Forelimb muscle (tissue), 1 donor: ENCODE measurements at places on chromosomes 3 and 15.

GRCh38 chr3:190384309-190384756, 3.6 kb upstream of the CLDN16 start:
- no peak for DNase-seq

- peak; percentile 25 for DNase-seq
These were observed 677.4 kb downstream of the SQOR start for GRCh38 chr15:46312133-46312740.

DNA sequence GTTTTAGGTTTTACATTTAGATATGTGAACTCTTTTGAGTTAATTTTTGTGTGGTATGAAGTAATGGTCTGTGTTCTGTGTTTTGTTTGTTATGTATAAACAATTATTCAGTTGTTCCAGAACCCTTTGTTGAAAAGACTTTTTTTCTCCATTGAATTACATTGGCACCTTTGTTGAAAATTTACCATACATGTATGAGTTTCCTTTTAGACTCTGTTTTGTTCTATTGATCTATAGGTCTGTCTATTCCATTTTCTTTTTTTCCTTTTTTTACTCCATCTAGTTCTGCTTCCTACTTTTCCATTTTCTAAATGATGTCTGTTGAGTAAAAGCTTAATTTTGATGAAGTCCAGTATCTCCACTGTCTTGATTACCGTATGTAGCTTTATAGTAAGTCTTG, 31.4 kb downstream of the ARIH2 start:
- DNase-seq = no peak

DNA sequence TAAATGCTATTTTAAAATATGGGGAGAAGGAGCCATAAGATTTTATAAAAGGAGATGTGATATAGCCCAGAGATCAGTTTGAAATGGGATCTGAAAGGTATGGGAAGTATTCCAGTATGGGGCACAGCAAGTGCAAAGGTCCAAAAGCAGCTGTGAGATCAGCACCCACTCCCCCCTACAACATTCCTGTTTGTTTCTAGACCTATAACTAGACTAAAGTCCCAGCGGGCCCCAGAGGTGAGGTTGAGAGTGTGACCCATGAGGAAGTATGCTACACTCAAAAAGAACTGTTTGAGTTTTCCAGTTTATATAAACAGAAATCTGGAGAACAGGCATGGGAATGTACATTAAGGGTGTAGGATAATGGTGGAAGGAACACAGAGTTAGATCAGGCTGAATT, 152.5 kb downstream of the TBC1D5 start:
- DNase-seq = no peak

DNA sequence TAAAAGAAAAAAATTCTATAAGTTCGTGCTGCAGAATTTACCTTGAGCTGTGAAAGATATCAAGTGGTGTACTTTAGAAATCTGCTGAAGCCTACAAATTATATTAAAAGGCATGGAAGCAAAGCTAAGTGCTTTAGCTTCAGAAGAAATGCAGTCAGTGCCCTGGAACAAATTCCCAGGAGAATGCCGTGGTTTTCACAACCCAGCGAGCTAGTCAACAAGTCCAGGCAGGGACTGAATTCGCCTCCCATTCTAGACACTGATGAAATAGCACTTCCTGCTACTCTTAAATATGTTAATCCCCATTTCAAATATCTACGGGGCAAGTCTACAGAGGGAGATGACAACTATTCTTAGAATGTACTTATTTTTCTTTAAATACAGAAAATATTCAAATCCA, 326.4 kb upstream of the IGF1R start:
- DNase-seq = no peak

DNA sequence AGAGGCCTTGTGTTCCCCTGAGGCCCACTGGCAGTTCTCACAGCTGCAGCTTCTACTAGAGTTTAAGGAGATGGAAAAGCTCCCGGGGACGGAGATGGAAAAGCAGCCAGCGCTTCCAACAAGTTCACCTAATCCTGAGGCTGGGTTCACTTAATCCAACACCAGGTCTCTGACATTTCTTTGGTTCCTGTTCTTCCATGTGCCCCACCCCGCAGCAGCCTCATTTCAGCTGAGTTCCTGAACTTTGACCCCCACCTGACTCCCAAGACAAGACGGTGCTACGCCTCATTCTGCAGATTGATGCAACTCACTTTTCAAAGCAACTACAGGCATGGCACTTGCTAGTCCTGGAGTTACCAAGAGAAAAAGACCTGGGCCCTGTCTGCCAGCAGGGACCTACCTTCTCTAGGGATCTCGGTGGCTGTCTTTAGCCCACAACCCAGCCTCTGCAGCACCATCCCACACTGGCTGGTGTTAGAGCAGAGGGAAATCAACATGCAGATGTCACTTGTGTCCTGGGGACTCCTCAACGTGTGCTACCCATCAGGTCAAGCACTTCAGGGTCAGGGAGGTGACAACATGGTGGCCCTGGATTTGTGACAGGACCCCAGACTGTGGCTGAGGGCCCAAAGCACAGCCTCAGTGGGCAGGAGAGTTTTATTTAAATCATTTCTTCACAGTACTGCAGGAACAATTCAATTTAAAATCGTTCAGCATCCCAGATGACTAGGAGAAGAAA, 406.1 kb downstream of the VPS13C start:
- no peak for DNase-seq

- DNase-seq = no peak
These were observed 48.7 kb upstream of the SKOR1 start for GRCh38 chr15:67776600-67776999.
